ENCODE measurements at places on chromosomes 11 and 22. TPM values are rescaled to one million over a fixed set of nuclear protein-coding genes. Genes with fewer than 3 reads are reported as not detected.

MS4A12 gene
- total RNA-seq: not detected

PRODH gene
- total RNA-seq: not detected

OLFML1 gene
- not detected for total RNA-seq

RCOR2 gene
- total RNA-seq: 1.7 TPM

FREY1 gene
- total RNA-seq: 0.18 TPM

SCGB1D2 gene
- total RNA-seq: not detected

OR5D18 gene
- total RNA-seq: not detected

UBQLN3 gene
- not detected for total RNA-seq

HBB gene
- not detected for total RNA-seq

MS4A15 gene
- not detected for total RNA-seq

PGR gene
- 2.8 TPM for total RNA-seq

CRYBB3 gene
- not detected for total RNA-seq

PLAAT3 gene
- 12.2 TPM for total RNA-seq

SERHL2 gene
- total RNA-seq: 20.2 TPM

MMP10 gene
- not detected for total RNA-seq

MOGAT2 gene
- not detected for total RNA-seq

C11orf87 gene
- total RNA-seq: not detected

NPTXR gene
- total RNA-seq: under 0.01 TPM

MN1 gene
- total RNA-seq: 0.18 TPM

ARHGAP42 gene
- 3.2 TPM for total RNA-seq

ANGPTL5 gene
- not detected for total RNA-seq

MISFA gene
- total RNA-seq: not detected

AQP11 gene
- total RNA-seq: under 0.01 TPM

MEN1 gene
- total RNA-seq: 21.6 TPM

FAR1 gene
- total RNA-seq: 24.1 TPM

OR4D5 gene
- not detected for total RNA-seq

NLRP10 gene
- 1.6 TPM for total RNA-seq

CHADL gene
- total RNA-seq: 0.29 TPM

ANO5 gene
- not detected for total RNA-seq

ZP1 gene
- total RNA-seq: not detected

AMPD3 gene
- 5.8 TPM for total RNA-seq

IGSF9B gene
- not detected for total RNA-seq

GPHA2 gene
- not detected for total RNA-seq

WNT7B gene
- 0.86 TPM for total RNA-seq

OR6T1 gene
- not detected for total RNA-seq

PNPLA3 gene
- 3.5 TPM for total RNA-seq

APOL1 gene
- total RNA-seq: 22.2 TPM

MIOX gene
- total RNA-seq: not detected

PHF21B gene
- total RNA-seq: not detected

ACTN3 gene
- total RNA-seq: under 0.01 TPM

MUC15 gene
- total RNA-seq: not detected

ZNF215 gene
- total RNA-seq: 5.7 TPM

SGSM1 gene
- not detected for total RNA-seq

KRTAP5-10 gene
- total RNA-seq: not detected

LRRN4CL gene
- 6.6 TPM for total RNA-seq

TOMT gene
- total RNA-seq: not detected

SCGB1C1 gene
- total RNA-seq: not detected

UBQLNL gene
- not detected for total RNA-seq

SLC29A2 gene
- total RNA-seq: 1.2 TPM

RFPL2 gene
- total RNA-seq: not detected

ST14 gene
- not detected for total RNA-seq

Data from myometrial cell (primary cell).